NCI-H2081 (cell line): ENCODE measurements at places on chromosomes 3 and 15.

DNA sequence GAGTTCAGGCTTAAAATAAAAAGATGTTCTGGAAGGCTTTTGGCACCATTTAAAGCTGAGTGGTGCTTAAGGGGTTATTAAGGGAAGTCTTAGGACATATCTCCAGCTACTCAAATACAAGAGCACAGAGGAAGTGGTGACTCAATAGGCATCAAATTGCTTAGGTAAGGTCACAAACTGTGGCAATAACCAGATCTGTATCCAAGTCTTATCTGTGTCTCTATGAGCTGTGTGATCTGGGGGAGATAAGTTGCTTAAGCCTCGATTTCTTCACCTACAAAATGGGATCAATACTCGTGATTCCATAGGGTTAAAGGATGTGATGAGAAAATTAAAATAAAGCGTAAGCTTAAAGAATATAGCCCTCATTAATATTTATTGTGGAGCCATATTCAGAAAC is 7.6 kb downstream of the HDC start:
- DNase-seq = no peak

DNA sequence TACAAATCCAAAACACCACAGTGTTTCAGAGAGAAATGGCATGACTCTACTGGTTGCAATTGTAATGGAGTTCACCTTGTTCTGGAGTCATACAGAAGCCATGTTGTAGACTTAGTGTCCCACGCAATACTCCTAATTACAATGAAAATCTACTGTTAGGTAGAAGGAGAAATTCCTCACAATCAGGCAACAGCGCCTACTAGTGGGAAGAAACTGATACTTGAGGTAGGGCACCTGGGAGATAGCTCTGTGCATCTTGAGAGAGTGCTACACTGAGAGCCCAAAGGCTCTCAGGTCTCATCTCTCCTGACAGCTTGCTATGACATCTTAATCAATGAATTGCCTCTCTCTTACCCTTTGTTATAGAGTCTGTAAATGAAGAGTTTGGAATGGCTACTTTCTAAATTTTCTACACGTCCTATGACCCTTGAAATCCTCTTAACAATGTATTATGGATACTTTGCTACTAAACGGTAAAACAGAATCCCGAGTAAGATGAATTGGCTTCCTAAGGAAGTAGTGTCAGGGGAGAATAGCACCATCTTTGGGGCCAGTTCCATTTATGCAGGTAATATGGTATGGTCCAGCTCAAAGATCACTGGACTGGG is 422.7 kb upstream of the TPRG1 start:
- no peak for DNase-seq

DNA sequence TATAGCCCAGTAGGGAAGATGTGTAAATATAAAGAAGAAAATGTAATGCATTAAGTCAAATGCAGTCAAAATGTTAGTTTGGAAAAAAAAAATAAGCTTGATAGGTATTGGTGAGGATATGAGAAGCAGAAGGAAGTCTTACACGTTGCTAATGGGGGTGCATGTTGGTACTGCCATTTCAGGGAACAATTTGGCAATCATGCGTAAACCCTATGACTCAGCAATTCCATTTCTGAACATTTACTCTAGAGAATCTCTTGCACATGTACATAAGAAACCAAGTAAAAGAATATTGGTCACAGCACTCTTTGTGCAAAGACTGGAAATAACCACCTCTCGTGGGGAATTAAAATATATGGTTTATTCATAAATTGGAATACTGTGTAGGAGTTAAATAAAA is 35.5 kb upstream of the TIMP4 start:
- DNase-seq = no peak

GRCh38 chr15:57634290-57634689 is 42.6 kb downstream of the MYZAP start:
- no peak for DNase-seq

DNA sequence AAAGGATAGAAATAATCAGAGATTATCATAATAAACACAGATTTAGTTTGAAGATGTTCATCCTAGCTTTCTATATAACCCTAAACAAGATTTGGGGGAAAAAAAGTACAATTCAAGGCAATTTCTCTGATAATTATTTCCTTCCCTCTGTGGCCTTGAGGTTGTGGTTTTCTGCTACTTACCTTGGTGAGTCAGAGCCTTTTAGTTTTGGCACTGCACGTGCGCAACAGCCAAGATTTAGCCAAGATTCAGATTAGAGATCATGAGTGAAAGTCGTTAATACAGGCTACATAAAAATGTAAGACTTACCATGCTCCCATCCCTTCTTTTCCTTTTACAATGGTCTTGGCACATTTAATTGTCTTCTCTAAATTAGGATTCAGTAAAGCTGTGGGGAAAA is 6.7 kb downstream of the LYZL4 start:
- no peak for DNase-seq

GRCh38 chr15:40088929-40089755 is 19.5 kb downstream of the BMF start:
- DNase-seq = no peak

DNA sequence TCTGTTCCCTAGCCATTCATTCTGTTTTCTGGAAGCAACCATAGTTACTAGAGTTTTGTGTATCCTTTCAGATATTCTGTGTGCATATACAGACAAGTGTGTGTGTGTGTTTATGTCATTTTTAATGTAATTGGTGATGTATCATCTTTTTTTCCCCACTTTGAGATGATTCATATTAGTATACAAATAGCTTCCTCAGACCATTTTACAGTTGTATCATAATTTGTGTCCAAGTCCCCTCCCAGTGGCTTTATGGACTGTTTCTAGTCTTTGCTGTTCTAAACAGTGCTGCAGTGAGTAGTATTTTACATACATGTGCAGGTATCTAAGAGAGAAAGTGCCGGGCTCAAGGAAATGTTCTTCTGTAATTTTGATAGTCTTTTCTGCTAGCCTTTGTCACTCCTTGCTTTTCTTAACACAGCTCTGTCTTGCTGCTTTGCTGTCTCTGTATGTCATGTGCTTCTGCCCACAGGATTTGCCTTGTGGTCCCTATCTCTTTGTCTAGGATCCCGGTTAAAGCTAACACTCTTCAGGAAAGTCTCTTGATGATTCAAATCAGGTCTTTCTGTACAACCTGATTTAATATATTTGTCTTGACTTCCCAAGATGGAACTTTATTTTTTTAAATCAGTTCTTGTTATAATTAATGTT is 31.5 kb upstream of the FBXL22 start:
- no peak for DNase-seq
